ENCODE measurements at places on chromosomes 5 and 9.

GRCh38 chr5:175572886-175573285 is 85.0 kb upstream of the HRH2 start:
- DNase-seq: peak; percentile 7

DNA sequence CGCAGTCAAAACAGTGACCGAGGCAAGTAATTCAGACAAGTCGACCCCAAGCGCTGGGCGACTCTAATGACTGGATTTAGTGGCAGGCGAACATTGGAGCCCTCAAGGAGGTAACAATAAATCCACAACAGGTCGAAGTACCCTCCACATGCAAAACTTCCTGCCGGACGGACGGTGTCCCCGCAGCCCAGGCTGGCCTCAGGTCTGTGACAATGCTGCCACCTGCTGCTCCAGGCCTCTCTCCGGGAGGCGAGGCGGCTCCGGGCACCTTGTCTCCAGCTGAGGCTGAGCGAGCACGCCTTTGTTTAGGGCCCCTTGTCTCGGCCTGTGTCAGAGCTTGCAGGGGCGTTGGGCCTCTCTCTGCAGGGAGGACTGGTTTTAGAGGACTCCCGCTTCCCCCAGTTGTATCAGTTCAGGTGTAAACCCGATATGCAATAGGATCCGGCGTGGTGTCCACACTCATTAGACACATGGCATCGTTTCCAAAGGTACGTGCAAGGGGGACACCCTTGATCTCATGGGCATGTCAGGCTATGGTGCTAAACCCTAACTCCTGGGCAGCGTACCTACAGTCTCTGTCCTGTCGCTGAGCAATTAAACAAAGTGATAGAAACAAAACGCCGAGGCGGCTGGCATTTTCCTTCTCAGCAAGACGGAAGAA is 628.0 kb upstream of the ADAMTS16 start:
- no peak for DNase-seq

DNA sequence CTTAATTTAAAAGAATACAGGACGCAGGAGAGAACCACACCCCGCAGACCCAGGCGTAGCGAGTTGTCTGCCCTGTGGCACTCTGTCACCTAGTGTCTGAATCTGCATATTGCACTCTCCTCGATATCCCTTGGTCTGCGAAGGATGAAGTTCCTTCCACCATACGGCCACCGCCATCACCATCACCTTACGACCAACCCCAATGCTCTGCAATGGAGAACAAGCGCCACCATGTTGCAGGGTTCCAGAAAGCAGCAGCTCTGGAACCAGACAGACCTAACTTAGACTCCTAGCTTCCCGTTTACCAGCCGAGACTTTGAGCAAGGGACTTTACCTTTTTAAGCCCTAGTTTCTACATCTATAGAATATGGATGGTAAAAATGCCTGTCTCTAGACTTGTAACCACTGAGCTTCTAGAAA is 77.4 kb upstream of the DMRT1 start:
- DNase-seq: no peak

DNA sequence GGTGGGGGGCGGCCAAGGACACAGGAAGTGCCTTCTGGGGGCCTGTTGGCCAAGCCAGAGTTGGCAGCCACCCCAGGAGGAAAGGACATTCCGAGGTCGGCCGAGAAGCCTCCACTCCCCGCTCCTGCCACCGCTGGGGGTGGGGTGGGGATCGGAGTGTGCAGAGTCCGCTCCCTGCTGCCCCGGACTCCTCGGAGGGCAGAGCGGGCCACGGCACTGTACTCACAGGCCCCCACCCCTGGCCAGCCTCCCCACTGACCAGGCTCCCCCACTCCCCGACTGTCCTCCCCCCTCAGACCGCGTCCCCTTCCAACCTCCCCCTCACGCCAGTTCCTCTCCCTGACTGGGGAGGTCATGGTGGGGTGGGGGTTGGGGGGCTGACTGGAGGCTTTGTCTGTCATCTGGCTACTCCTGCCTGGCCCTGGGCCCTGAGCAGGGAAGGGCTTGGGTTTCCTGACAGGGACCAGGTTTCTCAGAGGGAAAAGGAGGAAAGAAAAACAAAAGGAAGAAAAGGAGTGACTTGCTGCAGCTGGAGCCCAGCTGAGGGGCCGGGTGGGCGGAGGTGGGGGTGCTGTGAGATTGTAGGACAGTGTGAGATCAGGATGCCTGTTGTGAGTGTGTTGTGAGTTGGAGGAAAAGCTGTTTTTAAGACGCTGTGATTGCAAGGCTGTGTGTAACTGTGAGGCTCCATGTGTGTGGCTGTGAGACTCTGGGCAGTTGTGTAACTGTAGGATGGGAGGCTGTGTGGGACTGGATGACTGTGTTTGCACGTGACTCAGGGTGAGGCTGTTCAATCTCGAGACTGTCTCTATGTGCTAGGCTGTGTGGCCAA is 29.7 kb downstream of the CNTFR start:
- no peak for DNase-seq

- no peak for DNase-seq
Observed at GRCh38 chr5:180806351-180807011, 3.9 kb upstream of the MGAT1 start.

DNA sequence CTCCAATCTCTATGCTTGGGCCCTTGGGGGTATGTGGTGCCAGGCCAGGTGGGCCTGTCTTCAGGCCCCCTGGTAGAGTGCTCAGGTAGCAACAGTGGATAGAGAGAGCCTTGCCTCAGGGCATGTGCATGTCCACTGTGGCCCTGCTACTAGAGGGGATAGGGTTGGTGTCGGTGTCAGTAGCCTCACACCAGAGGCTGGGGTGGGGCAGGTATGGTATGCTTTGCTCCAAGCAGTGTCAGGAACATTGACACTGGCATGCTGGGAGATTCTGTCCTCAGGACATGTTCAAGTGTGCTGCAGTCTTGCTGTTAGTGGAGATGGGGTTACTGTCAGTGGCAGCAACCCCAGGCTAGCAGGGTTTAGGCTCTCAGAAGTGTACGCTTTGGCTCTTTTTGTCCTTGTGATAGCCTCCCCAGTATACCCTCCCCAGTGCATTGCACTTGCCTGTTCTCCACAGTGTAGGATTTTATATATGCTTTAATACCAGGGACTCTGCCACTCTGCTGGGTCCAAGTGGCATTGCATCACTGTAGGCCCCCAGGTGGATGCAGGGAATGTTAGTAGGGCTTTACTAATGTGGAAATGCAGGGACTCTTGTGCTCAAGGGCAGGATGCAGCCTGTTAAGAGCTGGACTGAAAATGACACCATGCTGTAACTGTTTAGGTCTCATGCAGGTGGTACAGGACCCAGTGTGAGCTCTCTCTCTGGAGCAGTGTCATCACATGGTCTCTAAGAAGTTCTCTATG is 21.6 kb downstream of the RIC1 start:
- DNase-seq: no peak

DNA sequence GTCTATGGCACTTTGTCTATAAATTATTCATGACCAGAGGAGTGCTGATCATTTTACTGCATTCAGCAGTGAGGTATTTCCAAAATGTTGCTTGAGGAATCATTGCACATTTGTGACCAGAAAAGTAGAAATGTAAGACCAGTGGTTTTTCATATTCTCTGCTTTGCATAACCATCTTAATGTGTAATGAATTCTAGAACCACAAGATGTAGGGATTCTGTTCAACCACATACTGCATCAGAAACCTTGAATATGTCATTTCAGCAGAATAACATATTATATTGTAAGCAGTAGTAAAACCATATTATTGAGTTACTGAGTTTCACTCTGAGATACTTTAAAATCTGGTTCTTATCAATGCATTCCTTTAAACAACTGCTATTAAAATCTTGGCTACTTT is 1243.4 kb downstream of the MAT2B start:
- DNase-seq: no peak

- DNase-seq: no peak
Observed at GRCh38 chr5:156340893-156341292, 13.9 kb downstream of the SGCD start.

DNA sequence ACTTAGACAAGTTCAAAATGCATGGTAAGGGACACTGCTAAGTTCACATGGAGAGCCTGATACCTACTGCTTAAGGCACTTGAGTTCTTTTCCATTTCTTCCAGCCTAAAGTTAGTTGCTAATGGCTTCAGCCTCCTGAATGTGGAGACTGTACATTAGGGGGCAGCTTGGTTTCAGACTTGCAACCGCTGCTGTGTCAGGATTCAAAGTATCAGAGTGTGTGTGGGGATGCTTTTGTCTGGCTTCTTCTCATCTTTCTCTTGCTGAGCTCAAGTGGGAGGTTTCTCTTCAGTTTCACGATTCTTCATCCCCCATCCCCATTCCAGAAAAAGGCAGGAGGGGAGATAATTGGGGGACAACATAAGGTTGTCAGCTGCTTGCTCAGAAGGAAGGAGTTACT is 49.4 kb downstream of the ATP10B start:
- DNase-seq: no peak

DNA sequence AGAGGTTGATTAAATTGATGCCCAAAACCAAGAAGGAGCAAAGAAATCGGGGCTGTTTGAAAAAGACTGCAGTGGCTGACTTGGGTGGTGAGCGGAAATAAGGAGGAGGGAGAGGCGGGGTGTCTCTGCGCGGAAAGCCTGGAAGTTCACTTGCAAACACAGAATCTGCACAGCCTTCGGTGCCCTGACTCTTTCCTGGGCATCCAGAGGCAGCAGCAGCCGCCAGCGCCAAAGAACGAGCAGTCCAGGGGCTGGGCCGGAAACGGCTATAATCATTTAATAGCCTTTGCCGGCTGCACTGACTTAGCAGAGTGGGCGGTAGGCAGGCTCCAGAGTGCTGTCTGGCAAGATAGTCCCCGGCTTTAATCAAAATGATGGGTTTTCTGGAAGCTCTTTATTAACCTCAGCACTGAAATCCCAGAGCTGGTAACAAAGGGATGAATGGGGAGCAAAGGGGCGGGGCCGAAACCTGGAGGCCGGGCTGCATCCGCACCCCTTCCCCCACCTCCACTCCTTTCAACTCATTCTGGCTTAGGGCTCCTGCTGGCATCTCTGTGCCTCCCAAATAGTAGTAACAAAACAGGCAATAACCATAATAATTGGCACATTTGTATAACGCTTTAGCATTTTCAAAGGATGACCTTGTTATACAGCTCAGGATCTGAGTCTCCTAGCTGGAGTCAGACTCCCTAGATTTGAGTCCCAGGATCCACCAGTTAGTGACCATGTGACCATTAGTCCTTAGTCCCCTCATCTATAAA is 35.7 kb downstream of the PCDHAC2 start:
- peak; percentile 40 for DNase-seq

DNA sequence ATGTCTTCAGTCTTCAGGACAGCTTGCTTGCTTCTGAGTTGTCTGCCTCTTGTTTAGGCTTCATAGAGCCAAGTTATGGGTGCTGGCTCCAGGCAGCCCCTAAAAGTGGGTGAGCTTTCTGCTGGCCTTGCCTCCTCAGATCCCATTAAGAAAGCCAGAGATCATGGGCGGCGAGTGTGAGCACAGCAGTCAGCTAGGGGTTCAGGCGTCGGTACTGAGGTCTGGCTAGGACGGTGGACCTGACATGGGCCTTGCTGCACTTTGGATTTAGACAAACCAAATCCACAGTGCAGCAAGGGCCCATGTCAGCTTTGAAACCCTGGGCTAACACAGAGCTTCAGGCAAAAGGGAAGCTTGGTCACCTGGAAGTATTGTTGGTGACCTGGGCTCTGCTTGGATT is 17.6 kb downstream of the PSAT1 start:
- DNase-seq: no peak

DNA sequence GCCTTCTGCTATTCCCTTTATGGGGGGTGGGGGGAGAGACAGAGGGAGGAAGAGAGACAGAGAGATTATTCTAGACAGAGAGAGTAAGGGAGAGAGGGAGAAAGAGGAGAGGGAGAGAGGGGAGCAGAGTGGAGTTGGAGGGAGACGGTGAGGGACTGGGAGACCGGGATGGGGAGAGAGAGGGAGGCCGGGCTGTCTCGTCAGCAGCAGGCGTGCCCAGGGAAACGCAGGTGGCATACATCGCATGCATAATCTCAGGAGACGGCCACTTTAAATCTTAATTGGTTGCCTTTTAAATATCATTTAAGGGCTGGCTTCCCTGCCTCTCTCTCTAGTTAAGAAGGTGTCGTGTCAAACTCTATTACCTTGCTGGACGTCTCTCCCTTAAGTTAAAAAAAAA is 8.4 kb downstream of the IRX4 start:
- DNase-seq: peak; percentile 71

DNA sequence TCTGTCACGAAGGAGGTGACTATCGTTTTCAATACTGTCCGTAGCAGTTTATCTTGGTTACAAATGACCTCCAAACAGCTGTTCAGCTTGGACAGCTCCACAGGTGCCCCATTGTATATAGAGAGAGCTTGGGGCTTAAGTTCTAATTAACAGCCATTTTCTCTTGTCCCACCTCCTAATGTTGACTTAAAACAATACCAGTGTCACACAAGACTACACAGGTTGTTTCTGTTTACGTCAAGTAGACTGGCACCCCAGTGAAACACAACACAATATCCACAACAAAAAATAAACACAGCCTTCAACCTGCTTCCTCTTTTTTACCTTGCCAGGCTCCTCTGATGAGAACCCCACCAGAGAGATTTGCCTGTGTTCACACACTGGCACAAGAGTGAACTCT is 39.8 kb upstream of the TLE1 start:
- DNase-seq: peak; percentile 12

DNA sequence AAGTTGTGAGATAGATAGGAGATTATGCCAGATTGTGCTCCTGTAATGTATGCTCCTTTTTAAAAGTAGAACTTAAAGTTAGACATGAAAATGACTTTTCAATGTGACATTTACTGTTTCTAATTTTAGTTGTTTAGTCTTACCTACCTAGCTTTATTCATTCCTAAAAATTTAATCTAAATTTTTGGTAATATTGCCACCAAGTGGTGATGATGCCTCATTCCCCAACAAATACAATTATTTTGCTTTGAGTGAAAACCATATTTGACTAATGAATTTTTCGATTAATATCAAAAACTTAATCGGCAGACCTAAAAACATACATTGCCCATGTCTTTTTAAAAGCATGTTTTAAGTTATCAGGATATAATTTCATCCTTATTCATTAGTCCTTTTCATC is 25.6 kb downstream of the PPWD1 start:
- no peak for DNase-seq

GRCh38 chr5:4028384-4028783 is 432.8 kb downstream of the IRX1 start:
- no peak for DNase-seq

- no peak for DNase-seq
Observed at GRCh38 chr5:177569894-177570293, 15.5 kb upstream of the FAM193B start.

- DNase-seq: no peak
Observed at GRCh38 chr9:95463148-95464060, 53.4 kb downstream of the PTCH1 start.

DNA sequence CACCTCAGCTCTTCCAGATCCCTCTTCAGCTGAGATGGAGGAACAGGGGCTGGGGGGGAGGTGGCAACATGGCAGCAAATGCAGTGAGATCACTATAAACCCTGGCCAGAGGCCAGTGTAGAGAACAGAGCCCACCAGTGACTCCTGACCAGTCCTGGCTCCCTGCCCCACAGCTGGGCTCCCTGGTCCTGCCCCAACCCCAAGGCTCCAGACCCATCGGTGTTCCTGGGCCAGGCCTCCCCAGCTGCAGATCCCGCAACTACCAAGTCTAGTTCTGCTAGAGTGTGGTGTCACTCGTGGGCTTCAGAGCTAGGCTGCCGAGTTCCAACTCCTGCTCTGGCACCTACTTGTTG is 16.8 kb downstream of the AKNA start:
- no peak for DNase-seq
